Frontal cortex (tissue), 4 donors: ENCODE measurements at places on chromosomes 11 and 22. TPM values are rescaled to one million over a fixed set of nuclear protein-coding genes. Genes with fewer than 3 reads are reported as not detected.

DNA sequence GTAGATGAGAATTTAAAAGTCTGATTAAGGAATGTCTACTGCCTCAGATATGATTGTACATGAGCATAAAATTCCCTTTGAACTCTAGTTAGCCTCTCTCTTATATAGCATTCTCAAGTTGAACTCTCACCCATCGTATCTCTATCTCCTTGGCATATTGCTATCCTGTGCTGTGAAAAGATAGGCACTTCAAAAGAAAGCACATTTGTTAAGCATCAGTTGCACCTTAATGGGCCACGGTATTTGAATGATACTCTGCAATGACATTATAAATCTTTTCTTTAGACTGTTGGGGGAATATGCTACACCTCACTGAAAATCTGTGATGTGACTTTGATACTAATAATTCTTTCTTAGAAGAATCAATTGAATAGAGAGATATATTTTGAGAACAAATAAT lies 570.7 kb downstream of the JRKL start:
- DNase-seq, result no peak

KCNK7 gene
- not detected for total RNA-seq

PGA5 gene
- 0.82 TPM for total RNA-seq

FXYD6 gene
- 69.3 TPM for total RNA-seq

DNA sequence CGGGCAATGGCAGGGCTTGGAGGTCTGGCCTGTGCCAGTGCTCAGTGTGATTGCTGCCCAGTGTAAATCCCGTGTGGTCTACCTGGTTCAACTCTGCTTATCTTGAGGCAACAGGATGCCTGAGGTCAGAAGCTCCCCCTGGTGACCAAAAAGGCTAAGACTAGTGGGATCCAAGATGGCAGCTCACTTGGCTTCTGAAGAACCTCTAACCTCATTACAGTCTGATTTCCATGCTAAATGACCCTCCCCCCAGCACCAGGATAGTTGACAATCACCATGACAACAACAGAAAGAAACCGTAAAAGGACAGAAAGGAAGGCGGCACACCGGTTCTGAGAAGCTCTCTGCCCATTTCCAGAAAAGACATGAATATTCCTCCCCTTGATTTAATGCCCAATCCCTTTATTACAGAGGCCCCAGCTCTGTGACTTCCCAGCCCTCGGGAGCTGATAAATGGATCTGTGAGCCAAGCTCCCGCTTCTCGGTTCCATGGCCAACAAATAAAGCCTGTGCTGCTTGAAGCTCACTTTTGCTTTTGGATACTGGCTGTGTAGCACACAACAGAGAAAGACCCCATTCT lies 398.4 kb downstream of the CTTN start:
- DNase-seq, result no peak

DNA sequence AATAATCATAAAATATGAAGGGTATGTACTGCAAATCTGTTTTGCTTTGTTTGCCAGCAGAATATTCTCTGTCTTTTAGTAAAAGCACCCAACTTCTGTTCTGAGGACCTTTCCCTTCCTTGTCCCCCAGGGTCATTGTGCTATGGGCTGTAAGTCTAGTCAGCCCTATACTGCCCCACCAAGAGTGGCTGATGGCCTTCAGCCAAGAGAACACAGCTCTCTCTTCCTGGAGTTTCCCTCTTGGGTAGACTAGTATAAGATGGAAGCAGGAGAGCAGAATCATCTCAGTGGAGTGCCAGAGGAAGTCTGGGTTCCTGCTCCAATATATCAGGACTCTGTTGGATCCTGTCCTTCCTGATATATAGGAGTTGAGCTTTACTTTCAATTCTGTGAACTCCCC lies 29.0 kb downstream of the MMP13 start:
- DNase-seq, result no peak

DNA sequence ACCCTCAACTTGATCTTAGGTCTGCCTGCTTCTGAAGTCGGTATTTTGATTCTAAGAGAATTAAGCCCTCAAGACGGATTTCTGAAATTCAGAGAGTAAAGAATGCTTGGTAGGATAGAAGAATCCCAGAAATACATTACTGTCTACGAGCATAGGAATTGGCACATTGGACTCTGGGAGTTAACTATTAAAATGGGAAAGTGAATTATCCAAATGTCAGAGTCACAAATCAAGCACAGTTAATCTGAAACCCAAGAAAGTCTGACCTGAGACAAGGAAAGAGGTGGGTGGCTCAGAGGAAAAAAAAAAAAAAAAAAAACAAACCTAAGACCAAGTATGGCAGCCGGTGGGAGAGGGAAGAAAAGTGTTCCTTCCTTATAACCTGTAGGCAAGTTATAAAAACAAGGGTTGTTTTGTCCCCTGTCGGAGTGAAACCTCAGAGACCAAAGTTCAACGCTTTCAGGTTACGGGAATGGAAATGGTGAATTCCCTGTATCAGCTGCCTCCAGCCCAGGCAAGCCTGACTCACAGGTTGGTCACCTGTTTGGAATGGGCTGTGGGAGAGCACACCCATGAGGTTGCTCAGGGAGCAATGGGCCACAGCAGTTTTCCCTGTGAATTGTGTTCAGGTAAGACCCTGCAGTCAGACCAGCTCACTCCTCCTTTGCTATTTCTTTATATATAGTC lies 139.0 kb downstream of the ETS1 start:
- no peak for DNase-seq

DNA sequence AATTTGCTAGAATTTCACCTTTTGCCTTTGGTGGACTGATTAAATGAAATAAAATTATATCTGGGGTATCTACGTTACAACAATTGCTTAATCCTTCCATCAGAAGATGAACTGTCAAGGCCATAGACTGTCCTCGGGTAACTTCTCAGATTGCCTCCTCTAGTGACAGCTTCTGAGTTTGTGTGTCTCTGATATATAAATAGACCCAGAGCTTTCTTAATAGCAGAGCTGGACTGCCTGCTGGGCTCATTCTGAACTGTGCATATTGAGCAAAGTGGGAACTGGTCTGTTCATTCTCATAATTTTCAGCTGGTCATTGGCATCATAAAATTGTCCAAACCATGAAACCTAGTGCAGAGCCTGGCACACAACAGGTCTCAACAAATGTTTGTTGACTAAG lies 99.1 kb upstream of the GRAMD1B start:
- DNase-seq, result no peak

DNA sequence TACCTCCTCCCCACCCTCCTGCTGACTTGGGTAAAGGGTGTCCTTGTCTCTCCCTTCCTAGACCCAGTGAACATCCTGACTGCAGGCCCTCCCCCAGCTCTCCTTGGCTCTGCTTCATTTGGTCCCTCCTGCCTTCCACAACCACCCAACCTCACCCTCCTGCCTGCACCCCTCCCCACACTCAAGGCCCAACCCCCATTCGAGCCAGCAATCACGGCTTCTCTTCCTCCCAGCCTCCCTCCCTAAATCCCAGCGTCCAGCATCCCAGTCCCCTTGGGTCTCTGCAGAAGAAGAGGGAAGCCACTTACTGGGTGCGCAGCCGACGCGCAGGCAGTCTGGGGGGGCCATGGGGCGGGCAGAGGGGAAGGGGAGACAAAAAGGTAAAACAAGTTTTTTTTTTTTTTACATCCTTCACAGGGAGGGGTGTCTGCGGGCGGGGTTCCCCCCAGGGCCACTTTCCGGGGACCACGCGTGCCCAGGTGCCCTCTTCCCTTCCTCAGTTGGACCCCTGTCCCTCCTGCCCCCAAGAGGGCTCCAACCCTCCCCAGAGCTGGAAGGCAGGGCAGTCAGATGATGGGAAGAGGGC lies 62.5 kb downstream of the SLC22A12 start:
- DNase-seq, result no peak

- DNase-seq, result no peak
Measured at GRCh38 chr11:70139785-70140410, 61.8 kb downstream of the ANO1 start.

GRCh38 chr11:27392278-27393114 lies 29.5 kb upstream of the CCDC34 start:
- DNase-seq, result no peak

SLC22A6 gene
- 10.6 TPM for total RNA-seq

DNA sequence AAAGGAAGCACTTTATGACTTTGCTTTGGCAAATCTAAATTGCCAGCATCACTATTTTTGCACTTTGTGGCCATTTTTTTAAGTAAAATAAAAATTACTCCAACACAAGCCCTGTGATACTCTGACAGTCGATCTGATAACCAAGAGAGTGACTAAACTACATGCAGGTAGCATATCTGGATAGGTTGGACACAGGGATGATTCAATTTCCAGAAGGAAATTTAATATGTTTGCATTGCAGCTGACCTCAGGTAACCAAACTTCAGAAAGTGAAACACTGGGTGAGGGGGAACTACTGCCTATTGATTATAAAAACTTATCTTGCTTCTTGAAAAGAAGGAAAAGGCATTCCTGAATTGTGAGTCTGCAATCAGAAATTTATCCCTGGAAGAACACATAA lies 13.9 kb downstream of the OR5B3 start:
- DNase-seq, result no peak

GRCh38 chr11:118108513-118108912 lies 21.8 kb upstream of the SMIM35 start:
- DNase-seq, result no peak

DNA sequence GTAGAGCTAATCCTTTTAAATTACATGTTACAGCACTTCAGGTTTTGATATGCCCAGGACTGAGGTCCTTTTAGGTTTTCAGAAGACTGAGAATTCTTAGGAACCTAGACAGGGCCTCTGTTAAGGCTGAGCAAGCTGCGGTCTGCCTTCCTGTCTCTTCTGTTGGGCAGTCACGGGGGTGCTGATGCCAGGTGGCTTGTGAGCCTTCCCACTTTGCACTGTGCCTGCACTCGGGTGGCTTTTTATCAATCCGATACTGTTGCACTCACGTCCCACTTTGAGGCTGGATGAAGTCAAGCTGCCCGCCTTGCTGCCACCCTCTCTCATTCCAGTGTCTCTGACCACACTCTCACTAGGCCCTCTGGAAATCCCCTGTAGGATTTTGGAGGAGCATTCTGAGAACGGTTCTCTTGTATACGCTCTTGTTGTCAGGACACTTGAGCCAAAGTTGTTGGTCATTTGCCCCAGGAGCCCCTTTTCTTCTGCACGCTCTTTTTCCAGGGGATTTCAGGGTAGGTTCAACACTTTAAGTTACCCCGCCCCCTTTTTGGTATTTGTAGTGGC lies 141.8 kb downstream of the TEAD1 start:
- no peak for DNase-seq

DNA sequence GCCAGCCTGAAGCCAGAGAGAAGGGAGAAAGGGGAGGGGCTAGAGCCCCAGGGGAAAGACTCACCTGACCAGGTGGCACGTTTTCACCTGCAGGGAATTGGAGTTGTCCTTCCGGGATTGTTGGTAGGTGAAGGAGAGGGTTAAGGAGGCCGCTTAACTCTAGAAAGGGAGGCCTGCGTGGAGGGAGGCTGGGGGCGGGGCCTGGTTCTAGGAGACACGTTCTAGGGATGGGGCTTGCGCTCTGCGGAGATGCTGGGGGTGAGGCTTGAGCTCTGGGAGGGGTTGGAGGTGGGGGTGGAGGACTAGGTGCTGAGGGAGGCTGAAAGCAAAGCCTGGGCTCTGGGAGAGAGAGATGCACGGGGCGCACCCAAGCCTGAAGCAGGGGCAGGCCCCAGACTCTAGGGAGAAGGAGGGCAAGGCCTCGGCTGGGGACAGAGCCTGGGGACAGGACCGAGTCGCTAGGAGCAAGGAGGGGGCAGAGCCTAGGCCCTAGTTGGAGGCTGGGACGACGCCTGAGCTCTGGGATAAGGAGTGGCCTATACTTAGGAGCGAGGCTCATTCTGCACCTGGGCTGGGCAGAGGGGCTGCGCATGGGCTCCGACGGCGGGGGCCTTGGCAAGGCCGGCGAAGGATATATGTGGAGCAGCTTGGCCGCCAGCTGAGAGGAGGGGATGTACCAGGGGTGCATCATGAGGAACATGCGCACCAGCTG lies 2.4 kb downstream of the RASGRP2 start:
- DNase-seq, result no peak

DNA sequence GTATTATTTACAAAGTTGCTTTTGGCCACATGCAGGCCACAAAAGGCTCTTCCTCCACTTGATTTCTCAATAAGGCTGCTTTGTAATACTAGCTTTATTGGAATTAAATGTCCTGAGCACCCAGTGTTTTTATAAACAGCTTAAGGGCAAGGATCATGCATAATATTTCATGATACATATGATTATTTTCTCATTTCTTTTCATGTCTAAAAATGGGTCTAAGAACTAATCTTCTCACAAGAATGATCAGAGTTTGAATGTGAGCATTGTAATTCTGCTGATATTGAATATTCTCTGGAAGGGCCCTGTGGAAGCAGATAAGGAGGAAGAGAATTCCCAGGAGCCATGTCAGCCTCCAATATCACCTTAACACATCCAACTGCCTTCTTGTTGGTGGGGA lies at the start of gene OR52K2:
OR52K2 (plus strand) TSS at position 301 of the 400 bp plus-strand sequence; CDS start at position 346, 45 bp downstream.
- DNase-seq, result no peak

COPB1 gene
- 170 TPM for total RNA-seq

DNA sequence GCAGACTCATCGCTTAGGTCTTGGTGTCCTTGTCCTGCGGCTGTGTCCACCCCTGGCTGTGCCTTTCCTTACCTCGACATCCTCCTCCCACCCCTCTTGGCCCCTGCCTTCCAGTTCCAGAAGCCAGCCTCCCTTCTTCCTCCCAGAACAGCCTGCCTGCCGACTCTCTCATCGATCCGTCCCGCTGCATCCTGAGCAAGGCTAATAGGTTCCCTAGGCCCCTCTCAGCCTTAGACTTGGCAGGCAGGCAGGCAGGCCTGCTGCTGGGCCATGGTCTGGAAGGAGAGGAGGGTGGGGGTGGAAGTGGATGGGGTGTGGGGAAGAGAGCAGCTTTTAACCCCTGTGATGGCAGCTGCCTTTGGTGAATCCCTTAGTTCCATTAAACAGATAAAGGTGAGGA lies 196.7 kb upstream of the TBCEL start:
- no peak for DNase-seq

DNA sequence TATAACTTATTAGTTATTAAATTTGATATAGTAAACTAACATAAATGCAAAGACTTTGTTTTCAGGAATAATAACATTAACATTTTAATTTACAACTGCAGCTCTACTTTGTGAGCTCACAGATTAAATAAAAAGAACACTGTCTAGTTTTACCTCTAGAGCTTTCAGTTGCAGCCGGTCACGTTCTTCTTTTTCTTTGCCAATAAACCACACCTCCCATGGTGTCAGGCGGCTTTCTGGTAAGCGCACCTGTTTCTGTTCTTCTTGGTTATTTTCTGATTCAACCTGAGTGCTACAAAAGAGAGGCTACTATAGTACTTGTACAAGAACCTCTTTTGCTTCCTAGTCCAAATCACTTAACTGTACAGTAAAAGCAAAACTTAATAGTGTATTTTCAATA lies 5.8 kb downstream of the CCDC34 start:
- no peak for DNase-seq

DNA sequence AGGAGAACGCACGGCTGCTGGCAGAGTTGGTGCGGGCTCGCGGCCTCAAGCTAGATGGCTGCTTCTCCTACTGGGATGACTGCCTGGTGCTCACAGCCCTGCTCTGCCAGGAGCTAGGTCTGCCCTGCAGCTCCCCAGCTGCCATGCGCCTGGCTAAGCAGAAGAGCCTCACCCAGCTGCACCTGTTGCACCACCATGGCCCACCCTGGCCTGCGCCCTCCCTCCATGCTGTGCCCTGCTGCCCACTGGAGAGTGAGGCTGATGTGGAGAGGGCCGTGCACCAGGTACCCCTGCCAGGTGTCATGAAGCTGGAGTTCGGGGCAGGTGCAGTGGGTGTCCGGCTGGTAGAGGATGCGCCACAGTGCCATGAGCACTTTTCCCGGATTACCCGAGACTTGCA lies 4.8 kb upstream of the RPS6KB2 start:
- no peak for DNase-seq
